ENCODE measurements at places on chromosomes 7 and 10. TPM values are rescaled to one million over a fixed set of nuclear protein-coding genes. Genes with fewer than 3 reads are reported as not detected.
A peak's percentile ranks its signal among the peaks of the same experiment; 100 is the strongest.

DNA sequence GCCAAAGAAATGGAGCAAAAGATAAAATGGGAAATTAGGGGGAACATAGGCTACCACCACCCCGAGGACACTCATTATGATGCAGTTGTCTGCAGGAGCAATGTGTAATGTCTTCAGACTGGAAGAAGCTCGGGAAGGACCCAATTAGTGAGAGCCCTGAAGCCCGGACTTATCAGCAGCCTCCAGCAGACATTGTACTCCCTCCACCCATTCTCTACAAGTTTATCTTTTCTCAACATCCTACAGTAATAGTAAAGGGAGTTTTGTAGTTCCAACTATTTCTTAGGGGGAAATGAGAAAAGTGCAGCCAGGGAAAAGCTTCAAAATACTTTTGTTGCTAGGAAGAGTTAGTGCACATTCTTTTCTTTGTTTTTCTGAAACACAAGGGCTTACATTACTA lies 657.3 kb upstream of the COBL start:
- no peak overlapping the region for H3K27ac ChIP-seq
- H3K4me3 ChIP-seq = no peak overlapping the region
- no peaks in the 10 kb centered on the region for H3K27me3 ChIP-seq

The EPC1 gene
- 57.8 TPM for total RNA-seq

- H3K27me3 ChIP-seq = peaks cover 1% of the 10 kb centered on the region
- peaks cover 19% of the 10 kb centered on the region for H3K36me3 ChIP-seq
- peak overlapping the region; percentile 98 for H3K27ac ChIP-seq
- DNase-seq = no peak
These were observed 1.4 kb upstream of the UFSP1 start for GRCh38 chr7:100890653-100891567.

The ARHGAP12 gene
- 37.0 TPM for total RNA-seq

DNA sequence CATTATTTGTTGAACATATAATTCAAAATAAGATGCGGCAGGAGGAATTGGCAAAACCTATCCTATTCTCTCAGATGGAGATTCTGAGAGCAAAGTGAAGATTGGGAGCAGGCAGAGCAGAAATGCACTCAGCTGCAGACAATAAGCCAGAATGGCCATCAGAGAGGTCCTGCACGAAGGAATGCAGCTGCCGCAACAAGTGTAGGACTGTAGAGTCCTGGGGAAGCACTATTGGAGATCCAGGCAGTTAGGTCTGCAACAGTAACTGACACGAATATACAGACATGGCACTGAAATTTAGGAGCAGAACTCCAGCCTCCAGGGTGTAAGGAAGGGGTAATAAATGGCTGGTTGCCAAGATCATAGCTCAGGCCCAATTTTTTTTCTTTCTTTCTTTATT lies 10.4 kb upstream of the COL1A2 start:
- no peaks in the 10 kb centered on the region for H3K27me3 ChIP-seq
- no peak for DNase-seq
- no peak overlapping the region for H3K4me3 ChIP-seq
- H3K4me1 ChIP-seq = peaks cover 12% of the 10 kb centered on the region

GRCh38 chr7:87920578-87920977 lies 13.5 kb upstream of the ADAM22 start:
- H3K27me3 ChIP-seq = no peaks in the 10 kb centered on the region
- H3K4me3 ChIP-seq = no peak overlapping the region

GRCh38 chr10:118955951-118956801 lies 73.3 kb upstream of the NANOS1 start:
- H3K27me3 ChIP-seq = no peaks in the 10 kb centered on the region
- H3K36me3 ChIP-seq = no peaks in the 10 kb centered on the region
- peaks cover 24% of the 10 kb centered on the region for H3K4me1 ChIP-seq
- DNase-seq = no peak
- H3K27ac ChIP-seq = no peak overlapping the region

GRCh38 chr10:110022716-110023504 lies 15.1 kb downstream of the ADD3 start:
- no peak for DNase-seq
- H3K4me3 ChIP-seq = no peak overlapping the region
- H3K27me3 ChIP-seq = no peaks in the 10 kb centered on the region

- H3K27ac ChIP-seq = peak overlapping the region; percentile 39
- H3K4me1 ChIP-seq = peaks cover 9% of the 10 kb centered on the region
- H3K36me3 ChIP-seq = peaks cover 5% of the 10 kb centered on the region
These were observed 42.5 kb upstream of the KMT2E start for GRCh38 chr7:104971290-104972071.

The LBX1 gene
- not detected for total RNA-seq

The FBXO24 gene
- total RNA-seq = 0.64 TPM

GRCh38 chr7:155234158-155234492 lies 63.6 kb upstream of the INSIG1 start:
- peak overlapping the region; percentile 37 for H3K27ac ChIP-seq
- H3K27me3 ChIP-seq = no peaks in the 10 kb centered on the region
- H3K36me3 ChIP-seq = no peaks in the 10 kb centered on the region
- H3K4me3 ChIP-seq = no peak overlapping the region
- H3K4me1 ChIP-seq = peaks cover 49% of the 10 kb centered on the region

- H3K27ac ChIP-seq = peak overlapping the region; percentile 80
- DNase-seq = no peak
- no peaks in the 10 kb centered on the region for H3K36me3 ChIP-seq
- H3K4me1 ChIP-seq = peaks cover 58% of the 10 kb centered on the region
- peak overlapping the region; percentile 44 for H3K4me3 ChIP-seq
These were observed 25.2 kb downstream of the FGFR2 start for GRCh38 chr10:121572859-121573537.

- H3K36me3 ChIP-seq = no peaks in the 10 kb centered on the region
- H3K27me3 ChIP-seq = no peaks in the 10 kb centered on the region
- peak within 1 kb of the TSS; percentile 98 for H3K4me3 ChIP-seq
These were observed at the start of gene SAMD8 for GRCh38 chr10:75111365-75111906. SAMD8 (plus strand) TSS chr10:75111656; CDS start chr10:75150529, 38,873 bp downstream.

The SPDYE6 gene
- total RNA-seq = not detected

The TMUB1 gene
- total RNA-seq = 34.7 TPM

DNA sequence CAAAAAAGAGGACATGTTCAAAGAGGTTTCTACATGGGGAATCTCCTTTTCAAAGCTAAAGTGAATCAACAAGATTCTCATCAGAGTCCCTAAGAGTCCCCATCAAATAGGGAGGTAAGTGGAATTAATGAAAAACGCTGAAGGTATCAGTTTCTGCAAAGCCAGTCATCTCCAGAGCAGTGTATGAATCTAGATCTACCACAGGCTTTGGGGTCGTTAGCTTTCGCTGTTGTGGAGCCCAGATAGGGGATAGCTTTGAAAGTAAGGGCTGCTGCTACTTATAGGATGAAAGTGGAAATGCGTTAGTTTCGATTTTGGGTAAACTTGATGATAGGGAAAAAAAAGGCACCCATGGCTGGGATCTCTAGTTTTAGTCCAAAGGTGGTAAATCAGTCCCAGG lies 748.4 kb downstream of the LRMDA start:
- H3K36me3 ChIP-seq = no peaks in the 10 kb centered on the region
- no peak overlapping the region for H3K27ac ChIP-seq
- peaks cover 36% of the 10 kb centered on the region for H3K4me1 ChIP-seq
- no peak for DNase-seq
- peaks cover 13% of the 10 kb centered on the region for H3K27me3 ChIP-seq

The SYT15 gene
- 3.0 TPM for total RNA-seq

DNA sequence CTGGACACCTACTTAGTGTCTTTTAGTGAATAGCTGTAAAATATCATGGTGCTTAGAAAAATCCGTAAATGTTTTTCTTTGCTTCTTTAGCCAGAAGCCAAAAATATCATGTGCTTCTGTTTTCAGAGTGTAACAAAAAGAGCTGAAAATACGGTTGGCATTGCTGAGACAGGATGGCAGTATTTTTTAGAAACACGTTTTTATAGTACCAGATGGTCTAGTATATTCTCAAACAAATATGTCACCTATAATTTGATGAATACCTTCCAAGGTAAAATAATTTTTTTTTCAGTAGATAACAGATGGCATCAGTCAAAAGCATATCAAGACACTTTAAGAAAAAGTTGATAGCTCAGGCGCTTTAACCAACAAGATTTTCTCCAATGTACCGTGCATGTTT lies 326.6 kb downstream of the PHF14 start:
- peaks cover 1% of the 10 kb centered on the region for H3K36me3 ChIP-seq
- H3K27me3 ChIP-seq = no peaks in the 10 kb centered on the region
- H3K4me3 ChIP-seq = no peak overlapping the region
- H3K27ac ChIP-seq = no peak overlapping the region

The HTR7 gene
- 3.0 TPM for total RNA-seq

- H3K4me3 ChIP-seq = no peak overlapping the region
- H3K36me3 ChIP-seq = no peaks in the 10 kb centered on the region
- DNase-seq = no peak
- H3K4me1 ChIP-seq = peaks cover 6% of the 10 kb centered on the region
- H3K27me3 ChIP-seq = peaks cover 6% of the 10 kb centered on the region
- H3K27ac ChIP-seq = no peak overlapping the region
These were observed 24.8 kb upstream of the CAPZA2 start for GRCh38 chr7:116837586-116837985.

- no peaks in the 10 kb centered on the region for H3K27me3 ChIP-seq
- no peaks in the 10 kb centered on the region for H3K36me3 ChIP-seq
- H3K27ac ChIP-seq = no peak overlapping the region
- no peak for DNase-seq
These were observed 59.0 kb upstream of the NFE2L3 start for GRCh38 chr7:26093023-26093422.

DNA sequence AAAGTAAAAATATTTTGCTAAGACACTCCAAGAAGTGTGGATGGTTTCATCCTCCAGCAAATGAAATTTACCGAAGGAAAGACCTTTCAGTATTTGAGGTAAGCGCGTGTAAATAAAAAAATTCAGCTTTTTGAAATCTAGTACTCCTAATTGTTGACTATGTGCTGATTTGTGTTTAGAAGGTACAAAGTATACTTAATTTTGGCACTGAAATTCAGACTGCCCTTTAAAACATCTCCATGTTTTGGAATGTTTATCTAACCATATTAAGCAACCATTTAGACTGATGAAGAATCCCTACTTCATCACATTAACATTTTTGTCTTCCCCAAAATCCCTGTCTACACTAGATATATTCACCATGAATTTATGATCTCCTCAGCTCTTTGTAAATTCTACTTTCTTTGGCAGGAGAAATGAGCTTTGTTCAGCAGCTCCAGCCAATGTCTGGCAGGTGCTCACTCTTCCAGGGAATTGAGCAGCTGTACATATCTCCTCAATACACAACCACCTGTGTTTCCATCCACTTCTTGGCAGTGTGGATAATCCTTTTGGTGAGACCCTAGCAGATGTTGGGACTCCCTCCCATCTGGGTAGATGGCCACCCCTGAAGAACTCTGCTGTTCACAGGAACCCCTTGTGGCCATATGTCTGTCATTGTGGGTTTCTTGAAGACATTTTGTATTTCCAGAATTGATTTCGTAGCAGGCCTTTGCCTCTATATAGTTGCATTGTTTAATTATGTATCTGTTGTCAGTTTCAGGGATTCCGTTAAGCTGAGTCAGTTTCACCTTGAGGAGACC lies 129.4 kb upstream of the SAMD8 start:
- DNase-seq = no peak
- peak overlapping the region; percentile 69 for H3K27ac ChIP-seq
- no peak overlapping the region for H3K4me3 ChIP-seq
- no peaks in the 10 kb centered on the region for H3K27me3 ChIP-seq
- peaks cover 59% of the 10 kb centered on the region for H3K36me3 ChIP-seq

- H3K27me3 ChIP-seq = peaks cover 9% of the 10 kb centered on the region
- DNase-seq = peak; percentile 71
These were observed 952 bp downstream of the DIP2C start for GRCh38 chr10:688312-689120.
